ENCODE measurements at places on chromosomes 7 and 10.

DNA sequence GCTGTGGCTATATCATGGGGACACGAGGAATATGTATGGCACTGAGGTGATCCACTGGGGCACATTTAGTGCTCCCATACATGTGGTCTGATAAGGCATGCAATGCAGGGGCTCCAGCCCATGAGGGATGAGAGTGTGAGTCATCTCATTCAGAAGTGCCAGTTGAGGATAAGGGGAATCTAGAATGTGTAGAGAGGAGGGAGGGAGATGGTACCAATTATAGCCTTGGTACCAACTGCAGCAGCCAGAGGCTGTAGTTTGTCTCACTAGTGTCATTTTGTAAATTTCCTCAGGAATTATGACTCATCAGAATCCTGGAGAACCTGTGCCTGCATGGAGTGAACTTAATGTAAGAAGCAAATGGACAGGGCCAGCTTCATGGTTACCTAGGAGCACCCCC is 46.2 kb downstream of the LAMB4 start:
- no peak for DNase-seq

GRCh38 chr10:43204943-43205671 is 61.8 kb downstream of the RASGEF1A start:
- DNase-seq = peak; percentile 17

- no peak for DNase-seq
Measured at GRCh38 chr10:128050936-128051335, 75.3 kb downstream of the MKI67 start.

GRCh38 chr7:27149842-27150567 is 2.4 kb downstream of the HOXA3 start:
- DNase-seq = no peak

DNA sequence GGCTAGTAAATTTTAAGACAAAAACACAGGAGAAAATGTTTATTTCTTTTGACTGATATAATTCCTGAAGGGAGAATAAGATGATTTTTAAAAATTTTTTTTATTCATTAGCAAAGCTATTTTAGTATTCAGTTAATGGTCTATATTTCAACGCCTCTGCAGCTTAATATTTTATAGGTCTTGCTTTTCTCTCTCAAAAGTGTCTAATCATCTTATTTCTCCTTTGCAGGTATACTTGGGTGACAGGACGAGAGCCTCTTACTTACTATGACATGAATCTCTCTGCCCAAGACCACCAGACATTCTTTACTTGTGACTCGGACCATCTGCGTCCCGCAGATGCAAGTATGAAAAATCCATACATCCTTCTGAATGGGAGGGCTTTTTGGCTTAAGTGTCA is 177.0 kb downstream of the ST7 start:
- no peak for DNase-seq

- DNase-seq = no peak
Measured at GRCh38 chr7:63113713-63114285, 884.9 kb upstream of the ZNF722 start.

- DNase-seq = no peak
Measured at GRCh38 chr10:103547391-103547946, 54.0 kb downstream of the NEURL1 start.

- no peak for DNase-seq
Measured at GRCh38 chr7:433558-433957, 86.1 kb downstream of the PDGFA start.

DNA sequence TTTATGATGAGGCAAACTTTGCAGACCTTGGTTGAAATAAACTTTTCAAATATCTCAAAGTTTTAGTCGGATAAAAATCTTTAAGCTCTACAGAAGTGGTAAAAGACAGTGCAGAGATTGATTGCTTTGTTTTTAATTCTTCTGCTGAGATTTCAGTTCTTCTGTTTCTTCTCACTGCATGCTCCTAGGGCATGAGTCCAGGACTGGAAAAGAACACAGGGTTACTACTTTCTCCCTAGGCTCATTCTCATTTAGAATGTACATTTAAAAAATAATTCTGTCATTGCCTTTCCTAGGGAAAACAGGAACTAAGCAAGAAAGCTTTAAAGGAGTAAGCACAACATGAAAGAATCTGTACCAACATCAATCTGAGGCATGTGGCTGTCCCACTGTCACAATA is 256.7 kb upstream of the DGKB start:
- DNase-seq = no peak

DNA sequence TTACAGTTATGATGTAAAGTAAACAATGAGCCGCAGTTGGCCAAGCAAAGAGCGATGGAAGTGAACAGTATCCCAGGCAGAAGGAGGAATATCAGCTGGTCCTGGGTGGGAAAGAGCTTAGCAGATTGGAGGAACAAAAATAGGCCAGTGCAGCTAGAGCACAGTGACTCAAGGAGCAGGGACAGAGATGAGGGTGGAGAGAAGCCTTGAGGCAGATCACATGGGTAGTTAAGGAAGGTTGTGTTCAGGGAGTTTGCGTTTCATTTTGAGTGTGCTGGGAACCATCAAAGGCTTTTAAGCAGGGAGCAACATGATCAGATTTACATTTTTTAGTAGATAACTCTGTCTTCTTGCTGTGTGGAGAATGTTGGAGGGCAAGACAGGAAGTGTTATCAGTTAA is 113.6 kb downstream of the OAT start:
- no peak for DNase-seq

- DNase-seq = no peak
Measured at GRCh38 chr10:77507291-77507880, 130.2 kb downstream of the KCNMA1 start.

GRCh38 chr7:123682690-123683089 is 27.0 kb downstream of the LMOD2 start:
- no peak for DNase-seq

GRCh38 chr10:130498042-130498441 is 361.9 kb downstream of the GLRX3 start:
- no peak for DNase-seq

DNA sequence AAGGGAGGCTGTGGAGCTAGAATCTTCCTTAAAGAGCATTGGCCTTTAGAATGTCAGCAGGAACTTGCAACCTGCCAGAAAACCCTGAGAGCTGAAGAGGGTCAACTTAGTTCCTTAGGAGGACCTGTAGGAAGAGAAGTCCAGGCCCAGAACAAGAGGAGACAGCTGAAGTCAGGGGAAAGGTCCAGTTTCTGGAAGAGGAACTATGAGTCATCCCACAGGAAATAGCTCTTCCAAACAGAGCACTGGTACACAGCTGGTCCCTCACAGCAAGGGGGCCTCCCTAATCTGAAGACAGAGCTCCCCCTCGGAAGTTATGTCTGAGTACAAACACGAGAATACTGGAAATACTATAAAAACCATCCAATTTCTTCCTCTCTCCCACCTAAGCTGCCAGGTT is 98.9 kb downstream of the HERPUD2 start:
- DNase-seq = no peak

DNA sequence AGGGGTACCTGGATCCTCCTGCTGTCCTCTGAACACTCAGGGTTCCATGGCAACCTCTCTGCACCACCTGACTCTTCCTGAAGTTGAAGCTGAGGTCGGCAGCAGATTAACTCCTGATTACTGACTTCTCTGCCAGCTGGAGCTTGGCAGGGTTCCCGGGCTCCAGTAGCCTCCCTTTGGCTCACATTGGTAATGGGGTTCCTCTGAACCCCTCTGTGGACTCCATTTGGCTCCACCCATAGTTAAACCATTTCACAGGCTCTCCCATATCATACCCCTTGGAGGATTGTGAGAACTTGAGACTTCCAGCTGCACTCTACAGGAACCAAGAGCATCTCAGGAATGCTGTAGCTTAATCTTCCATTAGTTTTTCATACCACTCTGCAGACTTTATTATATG is 292.5 kb downstream of the HDAC9 start:
- no peak for DNase-seq

DNA sequence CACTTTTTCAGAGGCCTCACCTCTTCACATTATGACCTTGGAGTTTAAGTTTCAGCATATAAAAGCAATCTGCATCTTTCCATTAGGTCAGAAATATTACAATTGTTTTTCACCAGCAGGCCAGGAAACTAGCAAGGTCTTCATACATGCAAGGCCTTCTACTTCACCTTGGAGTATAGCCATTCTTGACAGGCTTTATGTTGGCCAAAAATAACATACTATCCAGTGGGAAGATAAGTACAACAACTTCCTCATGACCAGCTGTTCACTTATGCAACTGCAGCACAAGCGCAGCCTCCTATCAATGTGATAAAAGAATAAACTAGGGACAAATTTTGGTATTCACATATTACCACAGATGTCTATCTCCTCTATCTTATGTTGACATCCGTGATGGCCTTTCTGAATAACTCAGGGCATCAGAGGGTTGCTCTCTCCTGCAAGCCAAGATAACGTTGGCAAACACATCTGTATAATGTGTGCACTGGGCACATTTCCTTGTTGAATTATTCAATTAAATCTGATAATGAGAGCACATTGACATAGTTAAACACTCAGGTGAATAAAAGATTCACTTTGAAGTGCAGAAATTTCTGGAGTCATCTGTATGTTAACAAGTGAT is 239.8 kb downstream of the FZD1 start:
- no peak for DNase-seq

DNA sequence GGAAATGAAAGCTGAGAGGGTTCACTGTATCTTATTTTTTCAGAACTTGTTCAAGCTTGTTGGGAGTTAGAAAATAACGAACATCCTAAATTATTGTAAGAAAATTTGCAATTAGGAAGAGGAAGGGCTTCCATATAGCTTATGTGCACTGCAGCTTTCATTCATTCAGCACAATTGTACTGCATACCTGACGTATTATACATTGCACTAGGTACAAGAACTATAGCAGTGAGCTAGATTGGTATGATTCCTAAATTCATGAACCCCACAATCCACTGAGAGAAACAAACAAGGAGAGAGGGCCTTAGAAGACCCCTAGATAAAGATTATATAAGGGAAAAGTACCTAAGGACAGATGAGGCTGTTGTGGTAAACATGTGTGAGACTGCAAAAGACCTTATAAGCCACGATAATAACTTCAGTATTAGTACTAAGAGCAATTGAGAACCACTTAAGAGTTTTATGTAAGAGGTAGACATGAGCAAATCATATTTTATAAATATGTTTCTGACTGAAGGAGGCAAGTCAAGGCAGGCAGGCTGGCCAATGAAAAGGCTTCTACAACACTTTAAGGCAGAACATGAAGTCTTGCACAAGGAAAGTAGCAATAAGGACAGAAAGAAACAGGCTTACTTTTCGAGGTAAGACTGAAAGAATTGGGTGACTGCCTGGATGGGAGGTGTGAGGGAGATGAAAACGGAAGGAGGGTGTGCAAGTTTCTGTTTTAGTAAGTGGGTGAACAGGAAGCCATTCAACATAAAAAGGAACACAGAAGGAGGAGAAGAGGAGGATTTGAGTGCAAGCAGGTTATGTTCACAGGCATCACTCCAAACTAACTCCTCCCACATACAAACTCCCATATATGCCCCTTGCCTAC is 77.9 kb upstream of the LRRN3 start:
- DNase-seq = no peak

All from C1 segment of cervical spinal cord (tissue), 14 donors.